ENCODE measurements at places on chromosomes 13 and 19.

DNA sequence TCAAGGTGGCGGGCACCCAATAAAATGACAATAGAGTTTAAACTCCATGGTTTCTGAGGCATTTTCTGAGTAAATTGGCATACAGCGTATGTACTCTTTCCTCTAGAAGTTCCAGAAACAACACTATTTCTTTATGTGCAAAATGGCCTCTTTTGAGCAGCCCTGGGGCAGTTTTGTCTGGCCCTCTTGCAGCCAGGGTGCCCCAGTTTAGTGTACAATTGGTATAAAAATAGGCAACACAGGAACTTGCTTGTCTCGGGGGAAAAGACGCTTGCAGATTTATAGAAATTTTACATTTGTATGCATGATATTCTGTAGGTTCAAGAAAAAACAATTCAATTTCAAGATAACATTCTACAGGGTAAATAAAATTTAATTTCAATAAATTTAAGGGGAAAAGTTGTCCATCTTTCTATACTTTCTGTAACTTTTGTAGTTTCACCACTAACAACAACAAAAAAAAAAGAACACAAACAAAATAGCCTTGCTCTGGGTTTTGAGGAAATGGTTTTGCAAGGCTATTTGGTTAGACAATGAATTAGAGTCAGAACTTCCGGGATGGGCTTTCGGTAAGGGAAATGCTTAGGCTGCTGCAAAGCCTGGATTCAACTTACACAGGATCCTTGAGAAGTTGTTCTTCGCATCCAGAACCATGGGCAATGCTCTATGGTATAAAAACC, 45.3 kb downstream of the LRCH1 start:
- no peak for DNase-seq

DNA sequence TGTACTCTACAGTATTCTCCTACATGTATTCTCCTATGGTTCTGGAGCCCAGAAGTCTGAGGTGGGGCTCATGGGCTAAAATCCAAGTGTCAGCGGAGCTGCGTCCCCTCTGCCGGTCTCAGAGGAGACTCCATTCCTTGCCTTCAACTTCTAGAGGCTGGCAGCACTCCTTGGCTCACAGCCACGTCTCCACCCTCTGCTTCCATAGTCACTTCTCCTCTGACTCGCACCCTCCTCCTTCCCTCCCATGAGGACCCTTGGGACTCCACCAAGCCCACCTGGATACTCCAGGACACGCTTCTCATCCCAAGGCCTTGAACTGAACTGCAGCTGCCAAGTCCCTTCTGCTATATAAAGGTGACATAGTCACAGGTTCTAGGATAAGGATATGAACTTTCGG, 27.8 kb downstream of the DHRS12 start:
- no peak for DNase-seq

GRCh38 chr13:106151056-106151699, 384.3 kb downstream of the EFNB2 start:
- DNase-seq, result no peak

GRCh38 chr13:106533101-106533942, 2.1 kb downstream of the EFNB2 start:
- DNase-seq, result peak; percentile 14
